Brain microvascular endothelial cell (primary cell): ENCODE measurements at places on chromosomes 1 and 21.
A peak's percentile ranks its signal among the peaks of the same experiment; 100 is the strongest.

GRCh38 chr1:27099135-27099586, 55.8 kb downstream of the SLC9A1 start:
- peak; percentile 65 for DNase-seq

- DNase-seq, result no peak
Observed at GRCh38 chr1:2322581-2323211, 68.7 kb downstream of the MORN1 start.

- peak; percentile 39 for DNase-seq
Observed at GRCh38 chr1:151012684-151013471, 4.6 kb downstream of the PRUNE1 start.

GRCh38 chr1:231206856-231207255, 34.2 kb upstream of the GNPAT start:
- DNase-seq, result peak; percentile 34

DNA sequence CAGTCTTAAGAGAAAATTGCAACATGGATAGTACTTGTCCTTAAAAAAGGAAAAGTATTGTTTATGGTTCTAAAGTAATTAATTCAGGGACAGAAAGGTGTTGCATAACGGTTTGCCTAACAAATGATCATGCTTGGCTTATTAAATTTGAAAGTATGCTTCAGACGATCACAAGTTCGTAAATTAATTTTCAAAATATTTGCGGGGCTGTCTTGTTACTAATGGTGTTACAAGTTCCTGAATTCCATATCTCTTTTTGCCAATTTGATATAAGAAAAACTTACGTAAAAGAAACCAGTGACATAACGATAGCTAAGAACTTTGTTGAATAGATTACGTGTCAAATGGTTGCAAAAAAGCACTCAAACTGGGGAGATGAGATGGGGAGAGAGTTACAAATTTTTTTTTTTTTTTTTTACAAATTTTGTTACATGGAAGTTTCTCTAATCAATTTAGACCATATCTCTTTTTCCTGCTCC, 1.3 kb downstream of the AGO3 start:
- no peak for DNase-seq
